ENCODE measurements at places on chromosomes 7 and 10. TPM values are rescaled to one million over a fixed set of nuclear protein-coding genes. Genes with fewer than 3 reads are reported as not detected.

RAB11FIP2 gene
- total RNA-seq: 15.0 TPM

NRP1 gene
- total RNA-seq: 137 TPM

CTAGE4 gene
- total RNA-seq: not detected

HKDC1 gene
- total RNA-seq: 0.67 TPM

OPALIN gene
- not detected for total RNA-seq

MALRD1 gene
- 2.0 TPM for total RNA-seq

DNA sequence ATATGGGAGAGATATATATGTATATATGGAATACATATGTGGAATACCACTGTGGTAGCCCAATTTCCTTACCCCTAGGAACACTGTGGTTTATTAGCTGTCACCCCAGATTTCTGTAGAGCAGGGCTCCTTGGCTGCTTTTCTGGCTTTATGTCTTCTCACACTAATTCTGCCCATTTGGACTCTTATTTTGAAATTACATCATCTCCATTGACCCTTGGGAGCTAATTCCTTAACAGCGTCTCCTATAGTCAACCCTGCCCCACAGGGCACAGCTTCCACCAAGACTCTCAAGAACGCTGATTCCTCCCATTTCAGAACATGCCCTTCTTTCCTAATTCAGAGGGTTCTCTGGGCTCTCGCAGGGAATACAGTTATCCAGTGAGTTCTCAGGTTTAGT is 55.4 kb upstream of the TARP start:
- H3K4me3 ChIP-seq: no peak overlapping the region
- H3K36me3 ChIP-seq: no peaks in the 10 kb centered on the region
- DNase-seq: no peak
- no peaks in the 10 kb centered on the region for H3K4me1 ChIP-seq

DNA sequence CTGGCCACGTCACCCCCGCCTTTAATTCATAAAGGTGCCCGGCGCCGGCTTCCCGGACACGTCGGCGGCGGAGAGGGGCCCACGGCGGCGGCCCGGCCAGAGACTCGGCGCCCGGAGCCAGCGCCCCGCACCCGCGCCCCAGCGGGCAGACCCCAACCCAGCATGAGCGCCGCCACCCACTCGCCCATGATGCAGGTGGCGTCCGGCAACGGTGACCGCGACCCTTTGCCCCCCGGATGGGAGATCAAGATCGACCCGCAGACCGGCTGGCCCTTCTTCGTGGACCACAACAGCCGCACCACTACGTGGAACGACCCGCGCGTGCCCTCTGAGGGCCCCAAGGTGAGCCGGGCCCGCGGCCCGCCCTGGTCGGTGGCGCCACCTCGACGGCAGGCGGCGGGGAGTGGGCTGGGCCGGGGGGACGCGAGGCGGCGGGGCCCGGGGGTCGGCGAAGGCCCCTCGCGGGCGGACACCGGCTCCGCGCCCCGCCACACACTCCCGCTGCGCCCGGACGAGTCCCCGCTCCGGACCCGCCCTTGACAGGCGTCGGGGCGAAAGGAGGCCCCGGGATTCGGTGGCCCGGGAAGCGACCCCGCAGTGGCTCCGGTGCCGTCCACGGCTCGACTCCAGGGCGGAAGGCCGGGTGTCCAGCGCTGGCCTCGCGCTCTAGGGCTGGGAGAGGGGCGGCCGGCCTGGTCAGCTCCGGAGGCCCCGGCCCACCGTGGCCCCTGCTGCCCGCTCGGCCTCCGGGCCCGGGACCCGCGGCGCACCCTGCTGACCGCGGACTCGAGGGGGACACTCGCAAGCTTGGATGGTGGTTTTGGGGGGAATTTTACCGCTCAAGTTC is 557 bp downstream of the BAG3 start:
- peak overlapping the region; percentile 91 for H3K27ac ChIP-seq
- H3K27me3 ChIP-seq: no peaks in the 10 kb centered on the region
- DNase-seq: no peak
- H3K36me3 ChIP-seq: no peaks in the 10 kb centered on the region
- peaks cover 14% of the 10 kb centered on the region for H3K4me1 ChIP-seq
- H3K4me3 ChIP-seq: peak overlapping the region; percentile 99

DNA sequence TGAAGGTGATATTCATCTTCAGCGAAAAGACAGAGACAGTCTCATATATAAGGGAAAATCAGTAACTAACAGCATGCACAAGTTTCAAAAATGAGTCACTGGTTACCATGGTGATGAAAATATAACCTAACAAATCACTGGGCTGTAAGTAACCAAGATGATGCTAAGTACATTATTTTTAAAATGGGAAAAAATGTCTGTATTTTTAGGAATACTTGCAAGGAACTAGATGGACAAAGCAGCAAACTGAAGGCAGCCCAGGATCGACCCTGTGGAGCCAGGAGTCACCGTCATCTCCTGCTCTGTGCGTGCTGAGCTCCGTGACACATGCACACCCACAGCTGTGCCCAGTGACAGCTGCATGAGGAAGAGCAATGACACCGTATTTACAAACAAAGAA is 137.3 kb downstream of the ELMO1 start:
- no peak overlapping the region for H3K27ac ChIP-seq
- no peaks in the 10 kb centered on the region for H3K36me3 ChIP-seq
- no peaks in the 10 kb centered on the region for H3K4me1 ChIP-seq
- no peaks in the 10 kb centered on the region for H3K27me3 ChIP-seq
- DNase-seq: no peak
- no peak overlapping the region for H3K4me3 ChIP-seq

DNA sequence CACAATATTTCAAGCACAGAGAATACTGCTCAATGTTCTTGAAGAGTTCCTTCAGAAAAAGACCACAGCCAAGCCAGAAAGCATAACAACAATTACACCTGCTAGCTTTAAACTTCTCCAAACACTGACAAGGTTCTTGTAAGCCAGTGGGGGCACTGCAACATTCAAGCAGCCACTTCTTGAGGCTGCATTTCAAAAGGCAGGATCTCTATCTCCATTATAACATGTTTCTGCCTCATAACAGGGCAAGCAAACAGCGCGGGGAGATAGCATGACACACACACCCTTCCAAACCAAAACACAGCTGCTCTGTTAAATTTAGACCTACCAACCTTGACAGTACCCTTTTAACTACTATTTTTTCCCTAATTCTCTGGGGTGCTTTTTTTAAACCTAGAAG is 30.8 kb downstream of the CHCHD3 start:
- no peak overlapping the region for H3K4me3 ChIP-seq
- no peak overlapping the region for H3K27ac ChIP-seq
- H3K27me3 ChIP-seq: no peaks in the 10 kb centered on the region
- peak; percentile 35 for DNase-seq
- no peaks in the 10 kb centered on the region for H3K36me3 ChIP-seq

DNA sequence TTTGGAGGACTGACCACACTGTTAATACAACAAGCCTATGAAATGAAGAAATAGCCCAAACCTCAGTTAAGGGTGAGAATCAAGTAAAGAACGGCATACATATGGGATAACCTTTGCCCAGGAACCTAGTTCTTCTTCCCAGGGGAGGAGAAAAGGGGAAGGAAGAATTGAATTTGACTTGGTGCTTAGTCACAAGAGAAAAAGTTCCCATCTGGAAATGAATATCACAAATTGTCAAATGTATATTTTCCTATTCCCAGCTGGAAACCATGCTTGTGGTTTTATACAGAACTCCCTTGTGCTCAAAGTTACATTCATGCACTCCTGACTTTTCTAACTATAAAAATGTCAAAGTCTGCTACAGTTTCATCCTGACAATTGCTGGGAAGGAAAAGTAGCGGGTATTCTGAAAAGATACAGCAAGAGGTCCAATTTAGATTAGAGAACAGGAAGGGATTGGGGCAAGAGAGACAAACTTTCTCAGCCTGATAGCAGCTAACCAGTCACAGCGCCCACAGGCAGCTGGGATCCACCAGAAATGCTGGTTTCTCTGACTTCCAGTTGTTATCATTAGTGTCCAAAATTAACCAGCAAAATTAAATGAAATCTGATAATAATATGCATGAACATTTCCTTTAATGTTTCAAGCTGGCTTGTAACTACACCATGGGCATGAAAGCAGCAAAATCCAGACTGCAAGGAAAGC is 18.6 kb upstream of the GSAP start:
- H3K27ac ChIP-seq: no peak overlapping the region
- H3K27me3 ChIP-seq: no peaks in the 10 kb centered on the region
- no peaks in the 10 kb centered on the region for H3K4me1 ChIP-seq
- DNase-seq: no peak

DNA sequence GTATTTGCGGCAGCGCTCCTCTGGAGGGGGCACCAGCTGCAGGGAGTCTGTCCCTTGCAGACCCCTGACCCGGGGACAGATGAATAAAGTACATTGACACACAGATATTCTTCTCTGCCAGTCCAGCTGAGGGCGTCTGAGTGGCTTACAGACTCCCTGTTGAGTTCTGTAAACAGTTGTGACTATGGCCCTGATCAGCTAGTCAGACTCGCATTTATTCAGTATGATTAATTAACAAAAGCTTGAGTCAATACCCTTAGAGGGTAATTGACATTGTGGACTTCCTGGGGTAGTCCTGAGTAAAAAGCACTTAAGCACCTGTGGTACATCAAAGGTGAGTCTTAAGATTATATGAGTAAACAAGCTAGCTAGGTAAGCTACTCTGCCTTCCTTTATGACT is 21.0 kb downstream of the ANKRD30A start:
- no peak for DNase-seq
- no peaks in the 10 kb centered on the region for H3K27me3 ChIP-seq
- H3K4me1 ChIP-seq: no peaks in the 10 kb centered on the region
- no peak overlapping the region for H3K27ac ChIP-seq
- H3K36me3 ChIP-seq: no peaks in the 10 kb centered on the region

GRCh38 chr10:127526161-127526560 is 22.9 kb upstream of the NPS start:
- no peak overlapping the region for H3K27ac ChIP-seq
- no peak overlapping the region for H3K4me3 ChIP-seq
- no peaks in the 10 kb centered on the region for H3K27me3 ChIP-seq
- no peaks in the 10 kb centered on the region for H3K36me3 ChIP-seq

DNA sequence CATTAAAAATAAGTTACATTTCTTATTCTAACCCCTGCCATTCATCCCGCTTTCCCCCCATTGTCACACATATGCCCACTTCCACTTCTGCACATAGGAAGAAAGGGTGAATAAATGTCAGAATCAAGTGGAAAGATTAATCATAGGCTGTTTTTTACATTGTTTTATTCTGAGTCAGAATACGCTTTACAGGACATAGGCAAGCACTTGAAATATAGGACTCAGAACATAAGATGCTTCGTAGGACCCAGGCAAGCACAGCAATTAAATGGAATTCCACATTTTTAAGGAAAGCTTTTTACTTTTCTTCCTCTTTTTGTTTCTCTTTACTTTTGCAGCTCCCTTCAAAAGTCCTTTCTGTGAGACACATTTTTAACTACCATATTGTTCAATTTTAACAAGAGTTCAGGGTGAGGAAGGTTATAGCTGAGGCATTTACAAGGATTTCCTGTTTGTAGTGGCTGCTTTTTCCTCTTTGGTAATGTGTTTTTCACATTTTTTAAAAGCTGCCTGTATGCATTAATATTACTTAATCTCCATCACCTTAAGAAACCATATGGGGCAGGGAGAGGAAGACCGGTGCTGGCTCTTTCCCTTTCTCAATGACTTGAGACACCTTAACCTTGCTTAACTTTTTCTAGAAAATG is 130.0 kb downstream of the TES start:
- no peak overlapping the region for H3K27ac ChIP-seq
- DNase-seq: no peak
- H3K36me3 ChIP-seq: no peaks in the 10 kb centered on the region
- no peaks in the 10 kb centered on the region for H3K27me3 ChIP-seq

DNA sequence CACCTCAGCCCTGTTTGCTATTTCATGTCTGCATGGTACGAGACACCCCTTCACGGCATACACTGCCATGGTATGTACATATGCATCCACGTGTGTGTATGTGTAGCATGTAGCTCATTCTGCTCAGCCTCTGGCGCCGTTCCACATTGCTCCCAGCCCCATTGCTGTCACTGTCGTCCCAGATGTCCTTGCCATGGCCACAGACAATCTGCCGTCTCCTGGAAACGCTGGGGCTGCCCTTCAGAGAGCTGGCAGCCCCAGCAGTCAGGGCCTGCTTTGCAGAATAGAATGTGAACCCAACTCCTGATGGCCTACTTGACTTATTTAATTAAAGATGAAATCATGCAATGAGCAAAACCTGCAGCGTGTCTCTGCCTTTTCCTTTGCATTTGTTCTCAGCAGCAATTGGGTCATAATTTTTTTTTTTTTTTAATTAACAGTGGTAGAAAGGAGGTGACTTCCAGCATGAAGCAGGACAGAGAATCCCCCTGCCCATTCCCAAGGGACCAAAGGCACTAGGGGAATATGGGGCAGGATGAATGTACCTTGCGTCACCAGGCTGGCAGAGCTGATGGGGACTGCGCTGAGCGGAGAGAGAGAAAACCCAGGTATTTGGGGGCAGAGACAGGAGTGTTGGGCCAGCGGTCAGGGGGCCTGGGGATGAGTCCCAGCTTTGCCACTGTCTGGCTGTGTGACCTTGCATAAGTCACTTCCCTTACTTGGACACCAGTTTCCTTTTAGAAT is 49.2 kb downstream of the CHST3 start:
- peak; percentile 90 for DNase-seq
- peaks cover 6% of the 10 kb centered on the region for H3K36me3 ChIP-seq
- H3K4me1 ChIP-seq: peaks cover 96% of the 10 kb centered on the region
- H3K4me3 ChIP-seq: no peak overlapping the region

DNA sequence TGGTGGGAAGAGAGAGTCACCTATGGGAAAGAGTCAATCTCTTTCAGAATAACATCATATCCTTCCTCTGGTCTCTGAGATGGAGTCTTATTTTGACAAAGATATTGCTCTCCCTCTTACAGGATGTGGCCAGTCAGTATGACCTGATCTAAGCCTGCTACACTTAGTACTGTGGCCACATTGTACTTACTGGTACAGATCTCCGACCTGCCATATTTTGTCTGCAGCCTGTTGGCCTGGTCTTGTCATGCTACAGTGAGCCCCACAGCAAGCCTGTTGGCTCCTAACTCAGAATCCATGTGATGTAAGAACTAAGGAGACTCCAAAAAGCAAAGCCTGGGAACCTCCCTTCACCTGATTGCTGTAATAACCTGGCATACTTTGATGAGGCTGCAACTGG is 377.8 kb downstream of the SFMBT2 start:
- no peak for DNase-seq
- H3K27me3 ChIP-seq: no peaks in the 10 kb centered on the region
- no peak overlapping the region for H3K27ac ChIP-seq
- H3K36me3 ChIP-seq: no peaks in the 10 kb centered on the region

- no peak overlapping the region for H3K4me3 ChIP-seq
- no peak overlapping the region for H3K27ac ChIP-seq
- peaks cover 20% of the 10 kb centered on the region for H3K4me1 ChIP-seq
- no peaks in the 10 kb centered on the region for H3K27me3 ChIP-seq
Measured at GRCh38 chr7:69859342-69859741, 261.1 kb downstream of the AUTS2 start.

- no peaks in the 10 kb centered on the region for H3K36me3 ChIP-seq
- DNase-seq: peak; percentile 83
- H3K4me1 ChIP-seq: peaks cover 15% of the 10 kb centered on the region
- no peak within 1 kb of the TSS for H3K27ac ChIP-seq
Measured at GRCh38 chr7:107044347-107045194, at the start of gene PRKAR2B. TSS of gene PRKAR2B (plus strand) at chr7:107044705. CDS start at chr7:107044908, 203 bp downstream.
